ENCODE measurements at places on chromosomes 16 and 17. TPM values are rescaled to one million over a fixed set of nuclear protein-coding genes. Genes with fewer than 3 reads are reported as not detected.

The ALOX15 gene
- total RNA-seq: not detected

The ERN2 gene
- not detected for total RNA-seq

The ODAD4 gene
- total RNA-seq: 3.1 TPM

The TMEM238L gene
- total RNA-seq: not detected

The SLC13A5 gene
- total RNA-seq: 0.63 TPM

The REXO5 gene
- total RNA-seq: 15.0 TPM

The LGALS9B gene
- not detected for total RNA-seq

The NTHL1 gene
- total RNA-seq: 22.5 TPM

The TNFRSF17 gene
- total RNA-seq: 0.63 TPM

The CMC2 gene
- 48.5 TPM for total RNA-seq

The HBQ1 gene
- total RNA-seq: 4.1 TPM

The MGAT5B gene
- total RNA-seq: 53.8 TPM

The HSF5 gene
- total RNA-seq: 0.31 TPM

The SNX11 gene
- total RNA-seq: 8.8 TPM

The SMARCD2 gene
- total RNA-seq: 16.6 TPM

The TM4SF5 gene
- total RNA-seq: not detected

The TBC1D3K gene
- 0.31 TPM for total RNA-seq

The SAP30BP gene
- total RNA-seq: 64.8 TPM

The COX6A2 gene
- total RNA-seq: not detected

The MT1H gene
- total RNA-seq: not detected

The MPP2 gene
- 17.5 TPM for total RNA-seq

The RDM1 gene
- total RNA-seq: 0.94 TPM

The C16orf82 gene
- not detected for total RNA-seq

The OTOA gene
- total RNA-seq: 1.9 TPM

The MYH8 gene
- total RNA-seq: not detected

The C16orf46 gene
- total RNA-seq: 3.1 TPM

The CCL16 gene
- total RNA-seq: not detected

The COQ9 gene
- 51.0 TPM for total RNA-seq

The C16orf96 gene
- 0.63 TPM for total RNA-seq

The FTO gene
- 162 TPM for total RNA-seq
